ENCODE measurements at places on chromosomes 2 and 18. TPM values are rescaled to one million over a fixed set of nuclear protein-coding genes. Genes with fewer than 3 reads are reported as not detected.

The HOXD12 gene
- 0.33 TPM for total RNA-seq

The CHPF gene
- total RNA-seq, result 327 TPM

The REG1B gene
- not detected for total RNA-seq

The TMEM200C gene
- 0.12 TPM for total RNA-seq

The TCF23 gene
- not detected for total RNA-seq

The ADD2 gene
- 0.37 TPM for total RNA-seq

The UGT1A7 gene
- not detected for total RNA-seq

The EN1 gene
- under 0.01 TPM for total RNA-seq

The GMCL1 gene
- total RNA-seq, result 8.6 TPM

The CYP27A1 gene
- 25.1 TPM for total RNA-seq

The FABP1 gene
- not detected for total RNA-seq

The COBLL1 gene
- total RNA-seq, result 14.5 TPM

The SCN3A gene
- 0.12 TPM for total RNA-seq

Data from uterine smooth muscle cell (primary cell).